ENCODE measurements at places on chromosomes 5 and 9. TPM values are rescaled to one million over a fixed set of nuclear protein-coding genes. Genes with fewer than 3 reads are reported as not detected.

DNA sequence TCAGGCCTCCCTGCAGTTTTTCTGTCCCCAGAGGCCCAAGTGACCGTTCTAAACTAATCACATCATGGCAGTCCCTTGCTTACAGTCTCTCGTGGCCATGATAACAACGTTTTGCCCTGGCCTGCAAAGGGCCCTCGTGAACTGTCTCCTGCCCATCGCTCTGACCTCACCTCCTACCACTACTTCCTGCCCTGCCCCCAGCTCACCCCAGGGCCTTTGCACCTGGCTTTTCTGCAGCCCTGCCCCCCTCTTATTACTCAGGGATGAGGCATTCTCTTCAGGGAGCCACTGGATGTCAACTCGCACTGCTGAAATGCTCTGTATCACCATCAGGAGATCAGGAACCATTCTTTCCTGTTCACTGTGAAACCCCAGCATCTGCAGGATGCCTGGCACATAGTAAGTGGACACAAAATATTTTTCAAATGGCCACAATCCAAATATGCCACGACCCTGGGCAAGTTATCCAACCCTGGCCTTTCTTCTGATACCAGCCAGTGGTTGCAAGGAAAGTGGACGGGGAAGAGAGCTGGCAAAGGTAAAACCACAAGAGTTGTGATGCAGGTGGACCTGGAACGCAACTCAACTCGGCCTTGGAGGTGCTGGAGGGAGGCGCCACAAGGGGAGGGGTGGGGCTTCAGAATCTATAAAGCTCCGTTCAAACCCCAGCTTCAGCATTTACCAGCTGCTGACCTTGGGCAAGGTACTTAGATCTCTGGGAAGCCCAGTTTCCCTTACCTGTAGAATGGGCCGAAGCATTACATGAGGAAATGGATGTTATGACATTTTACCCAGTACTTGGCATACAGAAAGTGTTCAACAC lies 1.7 kb downstream of the SNCB start:
- no peak for DNase-seq

- no peak for DNase-seq
Measured at GRCh38 chr9:132894862-132895835, 16.5 kb downstream of the SPACA9 start.

Gene BTNL3
- 0.20 TPM for polyA plus RNA-seq

Gene C9
- 0.23 TPM for polyA plus RNA-seq

Gene SLC6A3
- polyA plus RNA-seq = 0.31 TPM

DNA sequence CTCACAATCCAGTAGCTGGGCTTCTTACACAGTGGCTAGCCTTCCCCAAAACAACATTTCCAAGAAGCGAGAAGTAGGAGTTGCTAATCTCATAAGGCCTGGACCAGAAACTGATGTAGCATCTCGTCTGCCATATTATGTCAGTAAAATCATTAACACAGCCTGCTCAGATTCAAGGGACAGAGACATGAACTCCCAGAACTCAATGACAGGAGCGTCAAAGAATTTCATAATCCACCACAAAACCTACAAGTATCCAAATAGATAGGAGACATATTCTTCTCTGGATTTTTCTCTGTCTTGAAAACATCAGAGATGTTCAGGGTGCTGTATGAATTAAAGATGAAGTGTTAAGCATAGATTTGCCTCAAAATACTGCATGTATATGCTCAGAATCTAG lies 457.6 kb upstream of the ACTBL2 start:
- DNase-seq = no peak

Gene ZNF608
- 70.2 TPM for polyA plus RNA-seq
